ENCODE measurements at places on chromosomes 16 and 17.

- DNase-seq, result peak; percentile 32
Measured at GRCh38 chr17:54967621-54968261, 713 bp downstream of the COX11 start.

GRCh38 chr17:36645422-36645821 lies 44.0 kb downstream of the MRM1 start:
- no peak for DNase-seq

DNA sequence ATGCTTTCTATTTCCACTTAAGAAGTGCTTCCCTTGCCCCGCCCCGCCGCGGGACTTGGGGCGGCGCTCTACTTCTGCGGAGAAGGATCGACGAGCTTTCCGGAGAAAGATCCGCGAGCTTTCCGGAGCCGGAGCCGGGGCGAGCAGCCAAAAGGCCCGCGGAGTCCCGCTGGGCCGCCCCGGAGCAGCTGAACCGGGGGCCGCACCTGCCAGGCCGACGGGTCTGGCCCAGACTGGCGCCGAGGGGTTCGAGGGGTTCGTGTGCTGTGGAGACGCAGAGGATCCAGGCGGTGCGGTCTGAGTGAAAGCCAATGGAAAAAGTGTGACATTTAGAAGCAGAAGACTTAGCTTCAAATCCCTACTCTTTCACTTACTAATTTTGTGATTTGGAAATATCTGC lies 50.8 kb downstream of the TBC1D26 start:
- peak; percentile 55 for DNase-seq

DNA sequence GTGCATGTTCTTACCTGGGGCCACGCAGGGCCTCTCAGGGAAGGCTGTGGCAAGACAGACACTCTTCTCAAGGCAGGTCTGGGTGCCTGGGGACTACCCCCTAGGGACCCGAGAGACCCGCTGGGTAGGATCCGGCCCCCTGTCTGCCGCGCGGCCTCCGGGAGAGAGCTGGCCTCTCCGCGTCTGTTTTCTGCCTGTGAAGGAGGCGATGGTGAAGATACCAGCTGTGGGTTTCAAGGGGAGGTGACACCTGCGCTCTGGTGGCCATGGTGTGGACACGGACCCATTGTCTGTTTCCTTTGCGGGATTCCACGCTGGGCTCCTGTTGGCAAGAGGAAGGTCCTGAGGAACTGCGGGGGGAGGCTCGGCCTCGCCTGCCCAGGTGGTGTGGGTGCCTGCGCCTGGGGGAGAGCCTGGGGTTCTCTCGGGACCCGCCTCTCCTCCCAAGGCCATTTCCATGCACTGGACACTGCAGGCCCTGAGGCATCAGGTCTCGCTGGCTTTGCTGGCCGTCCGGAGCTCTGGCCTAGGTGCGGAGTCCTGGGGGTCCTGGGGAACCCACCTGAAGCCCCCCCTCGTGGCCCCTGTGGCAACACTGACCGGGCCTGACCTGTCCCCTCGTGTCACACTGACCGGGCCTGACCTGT lies 12.2 kb upstream of the METRNL start:
- no peak for DNase-seq

- peak; percentile 63 for DNase-seq
Measured at GRCh38 chr16:4847774-4848587, 700 bp downstream of the UBN1 start.

Data from fibroblast of villous mesenchyme (primary cell).